A549 treated with Hydrocortisone at 1 μM for 4 hours (cell line): ENCODE measurements at places on chromosomes 3 and 15. TPM values are rescaled to one million over a fixed set of nuclear protein-coding genes. Genes with fewer than 3 reads are reported as not detected.

EIF4G1 gene
- 248 to 307 TPM (median 264 TPM) in 5 replicates for total RNA-seq

TICRR gene
- total RNA-seq, result 10.1 to 13.7 TPM (median 11.9 TPM) in 5 replicates

C3orf20 gene
- 0.08 TPM in 1 of 5 replicates, not detected in the others for total RNA-seq

CNOT10 gene
- 25.8 to 31.5 TPM (median 28.9 TPM) in 5 replicates for total RNA-seq

CCR3 gene
- total RNA-seq, result not detected in 5 replicates
